Bone marrow (tissue), 2 donors: ENCODE measurements at places on chromosomes 4 and X.

- DNase-seq: no peak
Measured at GRCh38 chr4:156312261-156312847, 358.7 kb upstream of the CTSO start.

- no peak for DNase-seq
Measured at GRCh38 chrX:27883468-27884092, 75.8 kb downstream of the MAGEB10 start.

GRCh38 chr4:150080875-150081274 lies 2.6 kb downstream of the DCLK2 start:
- DNase-seq: no peak

- DNase-seq: no peak
Measured at GRCh38 chr4:54737421-54737820, 79.7 kb downstream of the KIT start.

GRCh38 chrX:29455702-29456101 lies 759.7 kb upstream of the MAGEB2 start:
- DNase-seq: no peak

DNA sequence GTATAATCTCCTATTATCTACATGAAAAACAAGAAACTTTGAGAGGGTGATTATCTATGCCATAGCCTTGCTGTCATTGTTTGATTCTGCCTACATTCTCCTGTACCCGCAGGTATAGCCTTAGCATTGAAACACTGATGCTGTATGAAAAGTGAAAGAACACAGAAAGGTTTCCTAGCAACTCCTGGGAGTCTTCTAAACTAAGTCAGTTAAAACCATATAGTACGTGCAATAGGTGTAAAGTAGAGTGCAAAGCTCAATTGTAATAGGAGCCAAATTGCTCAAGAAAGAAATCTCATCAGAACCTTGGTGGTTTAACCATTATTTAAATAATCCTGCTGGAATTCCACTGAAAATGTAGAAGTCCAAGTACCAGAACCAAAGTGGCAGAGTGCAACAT lies 489.7 kb downstream of the PCDH10 start:
- DNase-seq: no peak

DNA sequence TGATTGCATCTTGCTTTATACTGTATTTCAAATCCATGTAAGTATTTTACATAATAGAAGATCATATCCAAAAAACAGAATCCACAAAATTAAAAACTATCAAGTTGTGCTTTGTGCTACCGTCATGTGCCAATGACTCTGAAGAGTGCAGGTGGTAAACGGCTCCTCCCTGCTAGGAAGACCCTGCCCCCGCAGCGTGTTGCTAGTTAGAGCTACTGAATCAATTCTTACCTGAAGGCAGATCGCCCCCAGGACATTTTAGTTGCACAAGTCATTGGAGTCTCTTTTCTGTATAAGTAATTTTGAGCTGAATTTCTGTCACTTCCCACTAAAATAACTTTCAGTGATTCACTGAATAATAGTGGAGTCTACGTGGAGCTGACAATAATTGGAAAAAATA lies 599.5 kb upstream of the ZFP42 start:
- no peak for DNase-seq

DNA sequence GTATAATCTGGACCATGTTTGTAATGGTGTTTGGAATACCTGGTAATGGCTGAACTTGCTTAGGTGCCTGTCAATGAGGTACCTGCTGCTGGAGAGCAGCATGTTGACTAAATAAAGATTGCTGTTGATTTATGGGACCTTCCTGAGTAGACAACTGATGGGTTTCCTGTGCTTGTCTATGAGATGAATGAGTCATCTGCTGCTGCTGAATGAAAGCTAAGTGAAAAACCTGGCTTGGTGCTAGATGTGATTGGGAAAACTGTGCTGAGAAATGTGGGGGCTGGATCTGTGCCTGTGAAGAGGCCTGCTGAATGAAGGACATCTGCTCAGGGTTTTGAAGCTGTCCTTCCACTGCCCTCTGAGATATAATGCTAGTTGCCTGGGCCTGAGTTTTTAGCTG lies 69.6 kb downstream of the WNK3 start:
- no peak for DNase-seq

DNA sequence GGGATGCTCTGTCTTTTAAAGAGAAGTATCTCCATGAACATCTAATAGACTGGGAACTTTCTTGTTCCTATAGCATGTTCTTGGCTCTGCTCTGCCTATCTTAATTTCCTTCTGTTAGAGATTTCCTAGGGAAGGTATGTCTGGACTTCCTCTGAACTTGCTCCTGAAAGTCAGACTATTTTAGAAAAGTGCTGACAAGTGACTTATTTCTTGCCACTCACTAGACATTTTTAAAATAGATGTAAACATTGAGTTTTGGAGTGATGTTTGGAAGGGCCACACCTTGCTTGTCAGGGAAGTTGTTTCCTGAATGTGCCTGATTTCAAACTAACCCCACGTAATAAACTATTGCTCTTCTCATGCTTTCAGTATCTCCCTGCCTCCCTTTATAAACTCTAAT lies 62.4 kb upstream of the ATP8A1 start:
- no peak for DNase-seq

DNA sequence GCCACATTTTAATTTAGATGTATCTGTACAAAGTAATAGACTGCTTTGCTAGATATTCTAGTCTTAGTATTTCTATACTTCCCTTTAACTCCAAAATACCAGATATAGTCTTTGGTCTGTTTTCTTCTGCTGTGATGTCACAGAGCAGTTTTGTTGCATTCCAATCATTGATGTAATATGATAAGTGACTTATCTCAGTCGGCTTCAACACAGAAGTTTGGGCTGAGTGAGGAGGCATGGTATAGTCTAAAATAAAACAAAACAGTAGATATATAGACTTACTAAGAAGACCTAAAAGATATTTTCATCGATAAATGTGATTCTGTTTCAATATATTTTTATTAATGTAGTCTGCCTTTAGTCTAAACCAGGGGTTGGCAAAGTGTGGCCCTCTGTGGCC lies 169.9 kb downstream of the DCK start:
- DNase-seq: no peak

DNA sequence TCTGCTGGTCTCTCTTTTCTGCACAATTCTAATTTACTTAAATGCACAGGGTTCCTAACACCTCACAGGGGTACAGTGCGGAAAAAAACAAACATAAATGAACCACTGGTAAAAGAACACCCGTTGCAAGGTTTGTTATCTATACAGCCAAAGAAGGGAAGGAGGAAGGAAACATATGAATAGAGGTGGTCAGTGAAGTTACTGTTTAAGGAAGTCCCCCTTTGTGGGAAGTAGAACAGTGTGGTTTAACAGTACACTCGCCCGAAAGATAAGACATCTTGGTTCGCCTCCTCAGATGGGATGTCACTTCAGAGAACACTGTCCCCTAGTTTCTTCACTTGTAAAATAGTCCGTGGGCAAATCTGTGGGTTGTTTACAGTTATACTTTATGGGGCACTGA lies 57.5 kb downstream of the TEC start:
- DNase-seq: no peak

DNA sequence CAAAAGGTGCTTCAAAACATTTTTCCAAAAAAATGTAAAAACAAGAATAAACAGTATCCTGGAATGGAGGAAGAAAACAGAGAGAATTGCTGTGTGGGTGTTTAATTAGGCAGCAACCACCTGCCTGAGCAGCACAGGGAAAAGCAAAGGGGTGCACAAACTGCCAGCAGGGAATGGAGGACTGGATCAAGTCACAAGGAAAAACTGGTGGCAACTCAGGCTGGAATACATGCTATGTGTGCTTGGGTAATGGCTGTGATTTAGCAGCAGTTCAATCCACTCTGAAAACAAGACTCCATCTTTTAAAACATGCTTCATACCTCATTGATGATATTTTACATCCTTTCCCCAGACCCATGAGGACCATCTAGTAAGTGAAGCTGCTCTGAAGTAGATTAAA lies 179.5 kb downstream of the HS6ST2 start:
- DNase-seq: no peak

- DNase-seq: no peak
Measured at GRCh38 chr4:11214281-11214680, 214.4 kb downstream of the HS3ST1 start.

DNA sequence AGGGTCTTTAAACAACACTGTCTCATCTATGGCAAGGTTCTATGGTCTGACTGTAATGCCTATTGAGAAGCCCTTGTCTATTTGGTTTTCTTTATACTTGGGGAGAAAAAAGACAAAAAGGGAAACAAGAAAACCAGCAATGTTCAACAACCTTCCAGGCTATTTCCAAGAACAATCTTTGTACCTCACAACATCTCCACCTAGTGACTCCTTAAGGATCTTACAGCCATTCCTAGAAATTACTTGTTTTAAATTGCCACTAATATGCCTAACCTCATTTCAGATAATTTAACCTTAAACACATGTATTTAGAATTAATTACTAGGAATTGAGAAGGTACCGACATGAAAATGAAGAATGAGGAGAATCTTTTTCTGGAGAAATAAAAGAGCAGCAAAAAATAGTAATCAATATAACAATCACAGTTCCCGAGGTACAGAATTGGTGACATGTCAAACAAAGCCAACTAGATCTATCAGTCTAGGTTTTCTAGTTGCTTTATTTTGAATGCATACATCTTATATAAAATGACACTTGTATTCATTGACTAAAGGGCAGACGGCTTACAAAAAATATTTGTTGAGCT lies 1.6 kb upstream of the RBM46 start:
- DNase-seq: no peak

DNA sequence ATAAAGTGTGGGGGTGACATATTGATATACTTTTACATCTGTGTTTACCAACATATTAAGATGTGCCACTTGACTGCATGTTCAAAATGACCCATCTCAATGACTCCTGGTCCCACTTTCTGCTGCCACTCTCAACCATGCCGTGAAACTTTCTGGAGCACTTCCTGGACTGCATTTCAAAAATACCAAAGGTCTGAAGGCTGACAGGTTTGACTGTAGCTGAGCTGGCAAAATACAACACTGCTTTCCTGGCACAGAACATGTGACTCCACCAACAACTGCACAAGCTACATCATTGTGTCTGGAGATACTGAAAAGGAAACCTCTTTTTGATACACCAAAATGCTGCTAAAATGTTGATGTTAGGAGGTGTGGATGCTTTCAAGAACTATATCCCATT lies 184.8 kb downstream of the UNC5C start:
- DNase-seq: no peak

- no peak for DNase-seq
Measured at GRCh38 chr4:155656025-155656424, 10.6 kb upstream of the GUCY1A1 start.

GRCh38 chr4:139278912-139279759 lies 889 bp downstream of the MGARP start:
- DNase-seq: peak; percentile 3

- DNase-seq: no peak
Measured at GRCh38 chr4:22456291-22456690, 59.6 kb downstream of the ADGRA3 start.
